NCI-H1417 treated with DMSO at 0.1 percent for 48 hours (cell line): ENCODE measurements at places on chromosomes 13 and 19.

- no peak for DNase-seq
Observed at GRCh38 chr13:80054806-80055205, 286.1 kb downstream of the SPRY2 start.

DNA sequence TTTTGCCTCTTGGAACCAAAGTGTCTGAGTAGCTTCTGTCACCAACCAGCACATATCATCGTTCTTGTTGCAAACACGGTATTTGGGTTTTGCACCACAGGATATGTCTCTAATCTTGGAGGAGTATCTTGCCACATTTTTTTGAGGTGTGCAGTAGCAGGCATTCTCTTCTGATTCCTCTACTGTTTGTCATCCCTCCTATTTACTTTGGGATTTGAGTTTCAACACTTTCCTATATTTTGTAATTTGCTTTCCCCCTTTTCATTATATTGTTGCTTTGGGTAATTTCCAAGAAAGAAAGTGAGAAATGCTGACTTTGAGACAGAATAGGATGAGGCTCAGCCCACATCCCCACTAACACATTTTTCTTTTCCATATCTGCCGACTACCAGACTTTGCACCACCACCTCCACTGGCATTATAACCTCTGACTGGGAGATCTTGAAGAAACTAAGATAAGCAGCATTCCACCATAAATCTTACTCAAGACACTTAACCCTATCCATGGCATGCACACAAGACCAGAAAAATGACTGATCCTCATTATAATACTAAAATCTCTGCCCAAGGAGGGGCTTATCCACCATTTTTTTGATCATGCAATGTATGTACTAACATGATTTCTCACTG lies 12.0 kb upstream of the DZIP1 start:
- DNase-seq, result no peak

GRCh38 chr19:58277748-58278540 lies 811 bp upstream of the ZNF8 start:
- no peak for DNase-seq

DNA sequence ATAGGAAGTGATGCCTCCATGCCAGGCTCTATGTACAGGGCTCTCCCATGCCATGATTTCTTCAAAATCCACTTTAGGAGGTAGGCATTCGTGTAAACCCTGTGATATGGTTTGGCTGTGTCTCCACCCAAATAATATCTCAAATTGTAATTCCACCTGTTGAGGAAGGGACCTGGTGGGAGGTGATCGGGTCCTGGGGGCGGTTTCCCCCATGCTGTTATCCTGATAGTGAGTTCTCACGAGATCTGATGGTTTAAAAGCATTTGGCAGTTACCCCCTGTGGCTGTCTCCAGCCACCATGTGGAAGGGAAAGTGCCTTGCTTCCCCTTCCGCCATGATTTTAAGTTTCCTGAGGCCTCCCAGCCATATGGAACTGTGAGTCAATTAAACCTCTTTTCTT lies 8.1 kb downstream of the SARS2 start:
- DNase-seq, result no peak

- no peak for DNase-seq
Observed at GRCh38 chr13:44652168-44652567, 76.0 kb upstream of the TSC22D1 start.

- DNase-seq, result no peak
Observed at GRCh38 chr13:41842036-41842620, 118.8 kb downstream of the VWA8 start.

GRCh38 chr19:29927944-29928625 lies 14.0 kb upstream of the URI1 start:
- DNase-seq, result no peak

DNA sequence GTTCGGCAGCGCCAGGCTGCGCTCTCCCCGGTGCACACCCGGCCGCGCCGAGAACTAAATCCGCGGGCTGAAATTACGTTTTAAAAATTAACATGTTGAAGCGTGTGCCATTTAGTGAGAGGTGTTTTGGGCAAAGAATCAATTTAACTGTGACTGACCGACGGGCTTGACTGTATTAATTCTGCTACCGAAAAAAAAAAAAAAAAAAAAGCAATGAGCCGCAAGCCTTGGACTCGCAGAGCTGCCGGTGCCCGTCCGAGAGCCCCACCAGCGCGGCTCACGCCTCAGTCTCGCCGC lies 9.6 kb upstream of the SOX1 start:
- DNase-seq, result no peak

GRCh38 chr13:21089830-21090229 lies 28.4 kb upstream of the LATS2 start:
- no peak for DNase-seq

GRCh38 chr13:23671897-23672296 lies 101.7 kb downstream of the TNFRSF19 start:
- DNase-seq, result no peak

GRCh38 chr13:28412981-28413380 lies 81.9 kb downstream of the FLT1 start:
- DNase-seq, result no peak

GRCh38 chr19:31102674-31103073 lies 246.6 kb downstream of the TSHZ3 start:
- no peak for DNase-seq

GRCh38 chr13:67343777-67344176 lies 113.6 kb upstream of the PCDH9 start:
- DNase-seq, result peak; percentile 57

DNA sequence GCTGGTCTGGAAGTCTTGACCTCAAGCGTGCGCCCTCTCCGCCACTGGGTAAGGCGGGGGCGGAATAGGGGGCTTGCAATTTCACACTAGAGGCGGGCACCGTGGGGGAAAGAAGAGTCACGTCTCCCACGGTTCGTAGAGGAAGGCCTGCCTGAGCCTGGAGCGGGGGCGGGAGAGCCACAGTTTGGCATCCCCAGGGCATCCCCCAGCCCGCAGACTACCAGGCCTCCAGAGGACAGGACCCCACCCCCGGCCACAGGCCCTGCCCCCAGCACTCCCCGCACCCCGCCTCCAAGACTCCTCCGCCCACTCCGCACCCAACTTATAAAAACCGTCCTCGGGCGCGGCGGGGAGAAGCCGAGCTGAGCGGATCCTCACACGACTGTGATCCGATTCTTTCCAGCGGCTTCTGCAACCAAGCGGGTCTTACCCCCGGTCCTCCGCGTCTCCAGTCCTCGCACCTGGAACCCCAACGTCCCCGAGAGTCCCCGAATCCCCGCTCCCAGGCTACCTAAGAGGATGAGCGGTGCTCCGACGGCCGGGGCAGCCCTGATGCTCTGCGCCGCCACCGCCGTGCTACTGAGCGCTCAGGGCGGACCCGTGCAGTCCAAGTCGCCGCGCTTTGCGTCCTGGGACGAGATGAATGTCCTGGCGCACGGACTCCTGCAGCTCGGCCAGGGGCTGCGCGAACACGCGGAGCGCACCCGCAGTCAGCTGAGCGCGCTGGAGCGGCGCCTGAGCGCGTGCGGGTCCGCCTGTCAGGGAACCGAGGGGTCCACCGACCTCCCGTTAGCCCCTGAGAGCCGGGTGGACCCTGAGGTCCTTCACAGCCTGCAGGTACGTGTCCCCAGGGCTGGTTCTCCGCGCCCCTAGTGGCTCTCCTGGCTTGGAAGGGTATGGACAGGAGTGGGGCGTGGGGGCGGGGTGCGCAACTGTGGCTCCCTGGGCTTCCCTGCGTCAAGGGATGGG lies at the start of gene ANGPTL4:
ANGPTL4 (plus strand) TSS at position 353 of the 969 bp plus-strand sequence; CDS start at position 520, 167 bp downstream.
- no peak for DNase-seq

DNA sequence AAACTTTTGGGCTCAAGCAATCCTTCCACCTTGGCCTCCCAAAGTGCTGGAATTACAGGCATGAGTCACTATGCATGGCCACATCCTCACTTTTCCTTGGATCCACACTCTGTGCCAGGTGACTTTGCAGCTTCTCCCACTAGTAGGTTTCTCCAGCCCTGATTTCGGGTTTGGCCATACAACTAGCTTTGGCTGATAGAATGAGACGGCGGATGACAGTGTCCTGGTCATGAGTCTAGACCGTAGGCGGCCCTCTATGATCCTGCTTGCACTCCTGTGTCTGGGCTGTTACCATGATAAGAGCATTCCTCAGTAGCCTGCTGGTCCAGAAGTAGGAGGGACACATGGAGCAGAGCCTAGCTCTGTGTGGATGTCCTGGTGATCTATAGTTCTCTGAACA lies 112.5 kb upstream of the KL start:
- no peak for DNase-seq

DNA sequence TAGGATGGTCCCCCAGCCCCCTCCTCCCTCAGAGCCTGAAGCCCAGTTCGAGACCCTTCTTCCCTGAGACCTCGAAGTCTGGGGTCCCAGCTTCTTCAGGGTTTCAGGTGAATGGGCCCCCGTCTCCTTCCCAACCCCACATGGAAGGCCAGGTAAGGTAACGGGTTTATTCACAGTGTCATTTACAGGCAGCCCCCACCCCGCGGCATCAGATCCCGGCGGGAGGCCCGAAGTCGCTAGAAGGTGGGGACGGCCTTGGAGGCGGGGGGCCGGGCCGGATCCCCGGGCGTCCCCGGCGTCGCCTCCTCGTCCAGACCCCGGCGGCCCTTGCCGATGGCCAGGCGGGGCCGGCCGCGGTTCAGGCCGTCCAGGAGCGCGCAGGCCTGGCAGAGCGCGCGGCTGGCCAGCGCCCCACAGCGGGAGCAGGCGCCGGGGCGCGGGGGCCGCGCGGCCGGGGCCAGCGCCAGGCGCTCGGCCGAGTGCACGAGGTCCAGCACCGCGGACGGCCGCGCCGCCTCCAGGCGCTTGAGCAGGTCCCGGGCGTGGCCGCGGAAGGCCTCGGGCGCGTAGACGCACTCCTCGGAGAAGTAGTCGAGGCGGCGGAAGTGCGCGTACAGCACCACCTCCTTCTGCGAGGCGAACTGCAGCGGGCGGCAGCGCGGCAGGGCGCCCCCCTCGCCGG lies 9.7 kb downstream of the CTU1 start:
- DNase-seq, result no peak

GRCh38 chr13:69199664-69200063 lies 908.0 kb upstream of the ATXN8OS start:
- DNase-seq, result no peak

DNA sequence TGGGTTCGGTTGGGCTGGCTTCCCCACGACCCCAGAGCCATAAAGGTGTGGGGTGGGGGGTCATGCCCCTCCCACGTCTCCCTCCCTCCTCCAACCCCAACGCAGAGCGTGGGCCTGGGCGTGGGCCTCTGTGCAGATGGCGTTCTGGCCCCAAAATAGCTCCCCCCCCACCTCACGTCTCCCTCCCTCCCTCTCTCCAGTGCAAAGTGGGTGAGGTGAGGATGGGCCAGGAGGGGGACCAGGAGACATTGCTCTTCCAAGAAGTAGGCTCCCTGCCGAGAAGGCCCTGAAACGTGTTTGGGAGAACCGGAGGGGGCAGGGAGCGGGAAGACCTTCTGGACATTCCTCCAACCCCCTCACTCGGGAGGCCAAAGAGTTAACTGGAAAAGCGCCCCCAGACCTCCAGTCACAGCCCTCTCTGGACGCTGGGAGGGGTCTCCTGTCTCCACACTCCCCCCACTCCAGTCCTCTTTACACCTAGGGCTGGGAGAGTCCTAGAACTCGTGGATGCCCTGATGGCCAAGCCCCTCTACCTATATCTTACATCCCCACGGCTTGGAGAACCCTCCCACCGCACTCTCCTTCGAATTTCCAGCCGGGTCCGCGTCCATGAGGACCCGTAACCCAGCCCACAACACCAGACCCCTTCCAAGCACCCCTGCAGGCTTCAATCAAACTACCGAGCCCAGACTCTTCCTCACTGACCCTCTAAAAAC lies 855 bp downstream of the UNC13A start:
- DNase-seq, result no peak

- no peak for DNase-seq
Observed at GRCh38 chr19:16066611-16067104, 9.6 kb upstream of the TPM4 start.

DNA sequence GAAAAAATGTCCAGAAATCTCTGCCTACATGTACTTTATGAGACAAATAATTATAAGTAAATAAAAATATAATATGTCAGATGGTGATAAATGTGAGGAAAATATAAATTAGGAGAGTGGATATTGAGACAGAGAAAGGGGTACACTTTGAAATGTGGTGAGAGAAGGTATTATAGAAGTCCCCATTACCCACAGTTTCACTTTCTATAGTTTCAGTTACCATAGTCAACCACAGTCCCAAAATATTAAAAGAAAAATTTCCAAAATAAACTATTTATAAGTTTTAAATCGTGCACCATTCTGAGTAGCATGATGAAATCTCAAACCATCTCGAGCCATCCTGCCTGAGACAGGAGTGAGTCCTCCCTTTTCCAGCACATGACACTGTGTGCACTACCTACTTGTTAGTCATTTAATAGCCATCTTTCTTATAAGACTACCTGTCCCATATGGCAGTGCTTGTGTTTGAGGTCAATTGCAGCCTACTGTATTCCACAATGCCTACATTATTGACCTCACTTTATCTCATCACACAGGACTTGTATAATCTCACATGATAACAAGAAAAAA lies 653.7 kb downstream of the DACH1 start:
- no peak for DNase-seq

DNA sequence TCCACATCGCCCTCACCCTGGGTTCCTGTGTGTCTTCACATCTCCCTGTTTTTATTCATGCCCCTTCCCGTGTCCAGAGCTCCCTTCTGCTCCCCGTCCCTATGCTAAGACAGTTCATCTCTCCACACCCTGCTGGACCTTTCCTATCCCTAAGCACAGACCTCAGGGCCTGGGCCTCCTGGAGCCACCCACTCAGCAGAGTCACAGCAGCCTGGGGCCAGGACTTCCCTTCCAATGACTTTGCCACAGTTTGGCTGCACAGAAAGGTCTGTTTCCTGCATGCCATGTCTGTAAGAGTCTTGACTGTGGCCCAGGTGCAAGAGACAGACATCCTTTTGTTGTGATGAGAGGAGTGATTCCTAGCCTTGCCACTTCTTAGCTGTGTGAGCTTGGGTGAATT lies 470.7 kb downstream of the TSHZ3 start:
- DNase-seq, result no peak

- DNase-seq, result no peak
Observed at GRCh38 chr13:111614613-111615012, 294.2 kb downstream of the TEX29 start.

- DNase-seq, result no peak
Observed at GRCh38 chr19:41944336-41944735, 14.8 kb downstream of the RABAC1 start.

DNA sequence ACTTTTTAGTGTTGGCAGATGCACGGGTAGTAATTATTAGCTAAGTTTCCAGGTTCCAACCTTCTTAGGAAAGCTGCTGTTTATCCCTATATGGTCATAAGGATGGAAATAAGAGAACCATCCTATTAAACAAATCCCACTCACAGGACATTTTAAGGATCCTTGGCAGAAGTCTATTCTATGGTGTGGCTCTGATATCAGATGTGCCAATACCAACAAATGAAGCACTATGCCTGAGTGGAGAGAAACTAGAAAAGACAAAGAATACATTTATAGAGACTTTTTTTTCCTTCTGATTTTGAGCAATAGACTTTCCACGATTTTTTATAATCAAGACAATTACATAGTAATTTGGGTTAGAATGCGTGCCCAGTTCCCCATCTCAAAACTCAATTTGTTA lies 12.6 kb downstream of the PCDH17 start:
- no peak for DNase-seq

DNA sequence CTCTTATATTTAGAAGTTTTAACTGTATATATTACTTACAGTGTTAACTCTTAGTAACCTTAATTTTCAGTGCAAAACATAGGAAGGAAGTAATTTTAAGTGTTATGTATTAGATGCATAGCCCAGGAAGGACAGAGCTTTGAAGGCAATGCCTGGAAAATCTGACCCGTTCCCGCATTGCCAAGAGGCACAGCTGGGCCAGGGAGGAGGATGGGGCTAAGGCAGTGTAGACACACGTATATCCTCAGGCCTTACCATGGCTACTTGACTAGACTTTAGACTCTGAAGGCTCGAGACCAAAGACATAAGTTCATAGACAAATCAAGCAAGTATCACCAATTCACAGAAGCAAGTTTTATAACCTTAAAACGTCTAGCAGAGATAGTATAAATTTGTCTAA lies 1944.2 kb downstream of the OLFM4 start:
- DNase-seq, result no peak
